ENCODE measurements at places on chromosomes 5 and 9.

- DNase-seq, result no peak
Measured at GRCh38 chr9:18726546-18726945, 252.6 kb downstream of the ADAMTSL1 start.

GRCh38 chr5:143026380-143026779 lies 256.2 kb downstream of the ARHGAP26 start:
- no peak for DNase-seq

- no peak for DNase-seq
Measured at GRCh38 chr9:22084336-22085035, 75.4 kb upstream of the CDKN2B start.

DNA sequence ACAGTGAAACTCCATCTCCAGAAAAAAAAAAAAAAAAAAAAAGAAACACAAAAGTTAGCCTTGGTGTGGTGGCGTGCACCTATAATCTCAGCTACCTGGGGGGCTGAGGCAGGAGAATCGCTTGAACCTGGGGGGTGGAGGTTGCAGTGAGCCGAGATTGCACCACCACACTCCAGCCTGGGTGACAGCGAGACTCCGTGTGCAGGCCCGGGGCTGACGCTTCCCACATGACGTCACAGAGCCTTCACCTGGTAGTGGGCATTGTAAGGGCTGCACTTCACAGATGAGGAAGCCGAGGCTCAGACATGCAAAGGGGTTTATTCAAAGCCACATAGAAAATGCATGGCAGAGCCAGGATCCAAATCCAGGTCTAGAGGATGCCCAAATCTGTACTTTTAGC lies 114.2 kb downstream of the GAPVD1 start:
- no peak for DNase-seq

DNA sequence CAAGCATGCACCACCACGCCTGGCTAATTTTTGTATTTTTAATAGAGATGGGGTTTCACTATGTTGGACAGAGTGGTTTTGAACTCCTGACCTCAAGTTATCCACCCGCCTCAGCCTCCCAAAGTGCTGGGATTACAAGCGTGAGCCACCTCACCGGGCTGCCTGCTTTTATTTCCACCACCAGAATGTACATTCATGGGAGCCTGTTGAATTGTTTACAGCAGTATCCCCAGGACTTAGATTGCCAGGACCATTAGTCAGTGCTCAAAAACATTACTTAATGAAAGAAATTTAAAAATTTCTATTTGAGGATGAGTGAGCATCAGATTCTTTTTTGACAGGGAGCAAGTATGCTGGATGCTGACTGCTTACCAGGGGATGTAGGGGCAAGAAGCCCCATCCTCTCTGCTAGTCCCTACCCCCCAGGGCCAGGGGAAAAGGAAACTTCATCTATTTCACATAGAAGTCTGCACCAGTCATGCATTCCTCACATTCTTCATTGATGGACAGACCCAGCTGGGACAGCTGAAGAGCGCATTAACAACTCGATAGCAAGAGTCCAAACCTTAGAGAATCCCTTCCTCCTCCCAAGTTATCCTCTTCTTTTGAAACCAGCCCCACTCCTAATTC lies 10.3 kb upstream of the RGMB start:
- DNase-seq, result no peak

- no peak for DNase-seq
Measured at GRCh38 chr9:113536483-113537228, 73.1 kb downstream of the RGS3 start.

- DNase-seq, result peak; percentile 79
Measured at GRCh38 chr9:124216474-124217176, 41.1 kb upstream of the NEK6 start.

- DNase-seq, result no peak
Measured at GRCh38 chr9:37262410-37262809, 142.0 kb downstream of the ZCCHC7 start.

DNA sequence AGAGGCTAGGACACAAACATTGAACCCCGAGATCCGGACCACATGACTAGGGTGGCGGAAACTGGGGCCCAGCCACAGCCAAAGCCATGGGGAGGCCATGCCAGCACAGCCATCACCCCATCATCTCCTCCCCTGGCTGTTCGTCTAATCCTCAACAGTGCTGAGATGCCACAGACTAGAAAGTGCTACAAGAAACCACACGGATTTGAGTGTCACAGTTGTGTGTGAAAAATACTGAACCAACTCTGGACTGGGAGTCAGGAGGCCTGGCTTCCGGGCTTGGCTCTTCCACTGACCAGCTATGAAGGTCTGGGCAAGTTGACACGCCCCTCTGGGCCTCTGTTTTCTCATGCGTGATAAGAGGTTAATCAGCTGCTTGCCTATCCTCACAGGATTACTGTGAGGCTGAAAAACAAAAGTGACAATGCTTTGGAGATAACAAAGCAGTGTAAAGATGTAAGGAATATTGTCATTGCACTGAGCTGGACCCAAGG lies 38.8 kb upstream of the SHB start:
- no peak for DNase-seq

DNA sequence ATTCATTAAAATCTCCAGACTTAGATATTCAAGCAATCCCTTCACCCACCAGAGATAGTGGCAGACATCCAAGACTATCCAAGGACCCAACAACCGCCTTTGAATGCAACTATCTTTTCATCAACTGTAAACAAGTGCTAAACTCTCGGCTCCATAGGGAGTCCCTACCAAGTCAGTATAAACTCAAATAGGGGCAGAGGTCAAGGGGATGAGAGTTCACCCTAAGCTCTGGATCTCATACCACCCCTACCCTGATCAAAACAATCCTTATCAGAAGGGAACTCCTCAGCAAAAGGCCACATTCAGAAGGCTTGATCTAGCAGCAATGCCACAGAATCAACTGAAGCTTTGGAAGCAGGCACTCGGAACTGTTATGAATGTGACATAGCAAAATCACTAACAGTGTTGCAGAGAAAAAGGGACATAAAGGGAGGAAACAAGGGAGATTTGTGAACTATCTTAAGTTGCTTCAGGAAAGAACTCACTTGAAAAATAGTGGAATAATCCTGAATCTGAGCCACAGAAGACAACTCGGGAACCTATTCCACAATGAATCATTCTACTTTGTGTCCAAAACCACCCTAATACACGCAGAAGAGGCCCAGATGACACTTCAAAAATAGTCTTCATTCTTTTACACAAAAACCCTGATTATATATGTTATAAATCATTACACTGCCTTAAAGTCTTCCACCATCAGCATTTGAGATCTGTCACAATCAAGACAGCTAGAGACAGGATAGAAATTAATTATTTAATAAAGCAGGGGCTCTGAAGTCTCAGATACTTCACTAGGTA lies 49.8 kb downstream of the NR6A1 start:
- no peak for DNase-seq

- DNase-seq, result no peak
Measured at GRCh38 chr9:112856843-112857242, 33.8 kb downstream of the SLC46A2 start.

DNA sequence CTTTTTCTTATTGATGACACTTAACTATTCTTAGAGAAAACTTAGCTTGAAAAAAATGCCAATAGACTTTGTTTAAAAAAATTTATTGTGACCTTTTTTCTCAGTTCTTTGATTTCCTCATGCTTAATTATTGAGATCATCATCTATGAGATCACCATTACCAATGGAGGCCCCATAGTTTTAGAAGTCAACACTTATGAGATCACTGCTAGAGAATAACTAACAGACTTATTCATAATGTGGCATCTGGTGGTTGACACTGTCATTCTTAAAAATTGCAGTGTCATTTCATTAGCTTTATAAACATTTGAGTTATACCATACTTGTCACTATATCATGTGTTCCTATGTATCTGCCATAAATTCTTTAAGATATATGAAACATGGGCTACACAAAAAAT lies 14.9 kb upstream of the FEM1C start:
- DNase-seq, result peak; percentile 35

GRCh38 chr5:143588933-143589662 lies 185.6 kb upstream of the NR3C1 start:
- no peak for DNase-seq

DNA sequence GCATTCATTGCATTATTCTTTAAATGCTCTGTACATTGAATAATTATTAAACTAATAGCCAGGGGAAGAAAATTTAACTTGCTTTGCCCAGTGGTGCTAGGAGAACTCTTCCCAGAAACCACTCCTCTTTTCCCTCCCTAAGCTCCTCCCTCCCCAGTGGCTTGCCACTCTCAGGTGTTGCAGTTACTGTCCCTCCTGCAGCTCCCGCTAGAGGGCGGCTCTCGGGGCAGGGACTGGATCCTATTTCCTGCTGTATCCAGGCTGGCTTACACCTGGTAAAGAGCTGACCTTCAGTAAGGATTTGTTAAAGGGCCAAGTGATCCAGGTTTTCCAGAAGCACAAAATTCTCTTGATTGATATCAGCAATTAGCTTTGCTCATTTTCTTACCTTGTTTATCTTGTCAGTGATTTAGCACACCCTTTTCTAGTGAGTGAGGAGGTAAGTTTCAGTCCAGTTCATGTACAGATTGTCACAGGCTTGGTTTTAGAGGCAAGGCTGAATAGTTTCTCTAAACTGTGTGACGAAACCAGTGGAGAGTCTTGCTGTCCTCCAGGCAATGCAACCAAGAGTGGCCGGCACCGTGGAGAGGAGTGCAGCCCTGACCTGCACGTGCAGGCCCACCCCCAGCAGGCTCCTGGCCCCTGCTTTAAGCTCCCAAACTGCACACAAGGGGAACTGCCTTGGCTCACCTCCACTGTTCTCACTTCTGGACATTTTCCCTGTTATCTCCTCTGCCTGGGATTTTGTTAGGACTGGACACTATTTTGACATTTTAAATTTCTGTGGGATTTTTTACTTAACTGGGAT lies 423.8 kb downstream of the SPOCK1 start:
- DNase-seq, result peak; percentile 2

DNA sequence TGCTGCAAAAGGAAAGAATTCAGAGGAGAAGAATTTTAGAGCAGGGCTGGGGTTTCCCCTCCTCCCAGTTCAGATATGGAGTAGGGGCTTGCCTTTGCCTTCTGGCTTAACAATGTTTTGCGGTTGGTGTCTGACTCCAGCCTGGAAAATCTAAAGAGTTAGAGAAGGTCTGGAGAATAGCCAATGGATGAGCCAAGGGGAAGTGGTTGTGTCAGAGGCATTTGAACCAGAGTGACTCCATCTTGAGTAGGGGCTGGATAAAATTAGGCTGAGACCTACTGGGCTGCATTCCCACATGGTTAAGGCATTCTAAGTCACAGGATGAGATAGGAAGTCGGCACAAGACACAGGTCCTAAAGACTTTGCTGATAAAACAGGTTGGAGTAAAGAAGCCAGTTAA lies 133.7 kb downstream of the DIRAS2 start:
- DNase-seq, result no peak

DNA sequence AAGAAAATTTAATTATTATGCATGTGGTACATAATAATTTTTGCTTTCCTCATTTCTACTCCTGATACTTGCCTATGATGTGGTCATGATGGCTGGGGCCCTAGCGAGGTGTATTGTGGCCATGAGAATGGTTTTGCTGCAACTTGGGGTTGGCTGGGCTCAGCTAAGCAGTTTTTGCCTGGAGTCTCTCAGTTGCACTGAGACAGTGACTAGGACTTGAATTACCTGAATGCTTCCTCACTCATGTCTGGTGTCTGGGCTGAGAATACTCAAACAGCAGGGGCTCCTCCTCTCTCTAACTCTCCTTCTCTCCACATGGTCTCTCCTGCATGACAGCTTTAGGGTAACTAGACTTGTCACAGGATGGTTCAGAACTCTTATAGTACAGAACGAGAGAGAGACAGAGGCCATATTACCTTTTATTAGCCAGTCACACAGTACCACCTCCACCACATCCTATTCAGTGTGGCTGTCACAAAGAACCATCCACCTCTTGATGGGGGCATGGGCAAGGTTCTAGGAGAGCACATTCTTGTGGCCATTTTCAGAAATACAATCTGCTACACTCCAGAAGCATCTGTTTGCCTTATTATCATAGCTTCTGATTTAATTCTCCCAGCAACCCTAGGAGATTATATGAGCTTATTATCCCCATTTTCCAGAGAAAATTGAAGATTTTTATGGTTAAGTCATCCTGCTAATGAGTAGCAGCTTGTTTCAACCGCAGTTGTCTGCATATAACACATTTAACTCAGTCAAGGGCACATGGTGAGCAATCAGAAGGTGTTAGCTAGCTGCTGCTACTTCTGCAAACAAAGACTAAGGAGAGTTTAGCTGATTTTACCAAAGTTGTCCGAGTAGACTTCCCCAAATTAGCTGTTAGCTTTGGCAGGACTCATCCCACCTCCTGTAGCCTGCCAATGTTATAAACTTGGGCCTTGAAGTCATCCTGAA lies 245.1 kb downstream of the DOCK8 start:
- no peak for DNase-seq

- no peak for DNase-seq
Measured at GRCh38 chr5:181204113-181204825, 727 bp downstream of the TRIM7 start.

- DNase-seq, result peak; percentile 70
Measured at GRCh38 chr9:99824378-99825171, 2.9 kb downstream of the NR4A3 start.

DNA sequence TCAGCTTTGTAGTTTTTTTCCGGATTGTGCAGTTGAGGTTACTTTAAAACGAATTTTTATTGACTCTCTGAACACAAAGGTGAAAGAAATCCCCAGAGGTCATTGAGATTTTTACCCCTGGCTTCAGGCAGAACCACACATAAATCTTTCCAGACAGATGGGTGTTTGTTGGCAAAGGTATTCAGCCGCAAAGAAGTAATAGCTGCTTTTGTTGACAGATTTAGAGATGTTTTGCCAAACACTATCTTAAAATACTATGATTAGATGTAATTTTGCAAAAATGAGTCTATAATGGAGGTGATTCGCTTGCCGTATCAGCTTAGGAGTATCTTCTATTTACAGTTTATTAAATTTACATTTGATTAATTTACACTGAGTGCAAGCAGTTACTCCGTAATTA lies 418.3 kb upstream of the CLINT1 start:
- no peak for DNase-seq

DNA sequence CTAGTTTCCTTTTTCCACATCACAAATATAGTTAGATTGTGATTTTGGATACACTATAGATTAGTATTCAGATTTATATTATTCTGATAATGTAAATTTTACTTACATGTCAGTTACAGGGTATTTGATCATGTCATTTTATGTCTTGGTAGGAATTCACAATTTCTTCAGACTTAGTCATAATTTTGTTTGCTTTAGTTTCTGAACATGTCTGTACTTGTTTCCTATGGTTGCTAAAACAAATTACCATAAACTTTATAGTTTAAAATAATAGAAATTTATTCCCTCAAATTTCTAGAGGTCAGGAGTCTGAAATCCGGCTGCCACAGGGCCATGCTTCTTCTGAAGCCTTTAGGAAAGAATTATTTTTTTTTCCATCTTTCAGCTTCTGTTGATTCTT lies 1817.2 kb upstream of the CDH9 start:
- no peak for DNase-seq

- no peak for DNase-seq
Measured at GRCh38 chr5:362978-363765, 41.7 kb downstream of the AHRR start.

- no peak for DNase-seq
Measured at GRCh38 chr9:89256642-89257041, 54.4 kb upstream of the CKS2 start.

- no peak for DNase-seq
Measured at GRCh38 chr5:63961598-63962161, 565 bp downstream of the HTR1A start.

- DNase-seq, result peak; percentile 57
Measured at GRCh38 chr9:70413464-70413798, 1.0 kb downstream of the KLF9 start.
